ENCODE measurements at places on chromosomes 3 and 15. TPM values are rescaled to one million over a fixed set of nuclear protein-coding genes. Genes with fewer than 3 reads are reported as not detected.

Gene SCN11A
- under 0.01 TPM for total RNA-seq

Gene SAMD7
- not detected for total RNA-seq

Gene CPEB1
- 1.7 TPM for total RNA-seq

Gene UPK1B
- not detected for total RNA-seq

Gene B3GNT5
- total RNA-seq = 1.4 TPM

Gene ERICH6
- total RNA-seq = not detected

Gene LIPC
- 3.2 TPM for total RNA-seq

Gene ZNF774
- total RNA-seq = 1.7 TPM

Gene SERINC4
- total RNA-seq = not detected

Gene GPR171
- total RNA-seq = not detected

Gene UROC1
- not detected for total RNA-seq

Gene ISLR2
- total RNA-seq = not detected

Gene SLC27A2
- not detected for total RNA-seq

Gene RBPMS2
- total RNA-seq = not detected

Gene PARP14
- 48.7 TPM for total RNA-seq

Gene ZNF197
- total RNA-seq = 8.4 TPM
